ENCODE measurements at places on chromosomes 4 and X. TPM values are rescaled to one million over a fixed set of nuclear protein-coding genes. Genes with fewer than 3 reads are reported as not detected.

The SSX4B gene
- total RNA-seq: not detected

The NHSL2 gene
- 19.2 TPM for total RNA-seq

The MAGEA9B gene
- total RNA-seq: not detected

The ARMCX4 gene
- total RNA-seq: 4.2 TPM

DNA sequence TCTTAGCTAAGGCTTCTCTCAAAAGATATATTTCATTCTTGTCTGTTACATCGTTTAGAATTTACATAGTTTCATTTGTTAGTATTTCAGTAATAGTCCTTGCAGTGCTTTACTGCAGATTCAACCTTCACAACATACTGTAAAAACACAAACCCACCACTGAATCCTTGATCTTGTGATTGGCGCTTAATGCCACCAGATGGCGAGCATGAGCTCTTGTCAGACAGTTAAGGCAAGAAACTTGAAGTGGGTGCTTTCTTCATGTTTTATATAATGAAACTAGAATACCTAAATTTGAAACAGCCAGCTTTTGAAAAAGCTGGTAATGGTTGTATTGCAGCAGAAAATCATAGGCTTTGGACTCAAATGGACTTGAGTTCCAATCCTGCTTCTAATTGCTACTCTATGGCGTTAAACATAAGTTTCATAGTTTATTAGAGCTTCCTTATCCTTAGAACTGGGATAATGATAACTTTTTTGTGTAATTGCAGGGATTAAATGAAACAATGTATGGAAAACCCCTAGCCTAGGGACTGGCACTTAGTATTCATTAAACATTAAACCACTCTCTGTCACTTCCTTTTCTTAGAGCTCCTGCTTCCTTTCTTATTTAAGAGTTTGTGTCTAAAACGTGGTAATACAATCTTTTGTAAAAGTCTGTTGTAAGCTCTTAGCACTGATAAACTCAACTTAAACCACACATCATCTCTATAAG lies 95.1 kb downstream of the USP9X start:
- DNase-seq: peak; percentile 74

DNA sequence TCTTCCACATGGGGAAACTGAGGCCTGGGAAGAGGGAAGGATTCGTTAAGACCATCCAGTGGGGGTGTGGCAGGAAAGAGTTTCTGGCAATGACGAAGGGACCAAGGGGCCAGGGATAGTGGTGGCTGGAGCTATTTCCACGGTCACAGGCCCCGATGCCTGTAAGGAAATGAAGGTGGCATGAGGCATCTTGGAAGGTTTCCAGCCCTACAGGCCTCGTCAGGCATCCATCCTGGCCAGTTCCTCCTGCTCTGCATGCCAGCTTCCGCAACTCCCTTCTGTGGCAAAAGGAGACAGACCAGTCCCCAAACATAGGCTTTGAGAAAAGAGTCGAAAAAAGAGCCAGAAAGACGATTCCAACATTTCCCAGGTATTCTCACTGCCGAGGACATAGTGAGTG lies 9.2 kb upstream of the C4orf50 start:
- DNase-seq: no peak

DNA sequence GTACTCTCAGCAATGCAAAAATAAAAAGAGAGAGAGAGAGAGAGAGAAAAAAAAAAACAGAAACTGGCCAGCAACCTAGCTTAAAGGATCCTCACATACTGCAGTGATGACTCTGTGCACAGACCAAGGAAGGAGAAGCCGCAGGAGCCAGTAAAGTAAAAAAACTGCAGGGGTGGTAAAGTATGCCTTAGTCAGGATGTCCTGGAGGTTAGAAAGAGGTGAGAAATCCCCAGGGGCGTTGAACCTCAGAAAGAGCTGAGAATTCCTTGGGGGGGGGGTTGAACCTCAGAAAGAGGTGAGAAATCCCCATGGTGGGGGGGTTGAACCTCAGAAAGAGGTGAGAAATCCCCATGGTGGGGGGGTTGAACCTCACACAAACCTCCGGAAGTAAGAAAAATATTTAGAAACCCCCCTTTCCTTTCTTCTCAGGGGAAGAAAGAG lies 48.0 kb downstream of the MAGEA9 start:
- DNase-seq: no peak

- DNase-seq: no peak
Observed at GRCh38 chr4:117957571-117957970, 76.7 kb upstream of the NDST3 start.

DNA sequence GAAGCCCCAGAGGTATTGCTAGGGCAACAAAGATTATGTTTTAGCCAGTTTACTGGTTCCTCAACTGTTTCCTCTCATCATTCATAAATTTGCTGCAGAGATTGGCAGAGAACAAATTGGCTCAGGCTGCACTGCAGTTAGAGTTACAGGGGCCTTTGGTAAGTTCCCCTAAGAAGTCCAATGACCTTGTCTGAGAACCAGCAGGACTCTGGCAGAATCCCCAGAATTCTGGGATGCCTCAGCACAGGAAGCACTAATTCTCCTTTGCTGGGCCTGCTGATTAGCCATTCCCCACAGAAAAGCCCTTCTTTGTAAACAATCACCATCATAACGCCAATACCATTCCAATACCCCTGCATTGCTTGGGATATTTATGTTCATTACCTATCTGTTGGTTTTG lies 151.3 kb downstream of the USP46 start:
- DNase-seq: no peak

GRCh38 chr4:33890841-33891240 lies 2353.5 kb downstream of the ARAP2 start:
- DNase-seq: no peak

DNA sequence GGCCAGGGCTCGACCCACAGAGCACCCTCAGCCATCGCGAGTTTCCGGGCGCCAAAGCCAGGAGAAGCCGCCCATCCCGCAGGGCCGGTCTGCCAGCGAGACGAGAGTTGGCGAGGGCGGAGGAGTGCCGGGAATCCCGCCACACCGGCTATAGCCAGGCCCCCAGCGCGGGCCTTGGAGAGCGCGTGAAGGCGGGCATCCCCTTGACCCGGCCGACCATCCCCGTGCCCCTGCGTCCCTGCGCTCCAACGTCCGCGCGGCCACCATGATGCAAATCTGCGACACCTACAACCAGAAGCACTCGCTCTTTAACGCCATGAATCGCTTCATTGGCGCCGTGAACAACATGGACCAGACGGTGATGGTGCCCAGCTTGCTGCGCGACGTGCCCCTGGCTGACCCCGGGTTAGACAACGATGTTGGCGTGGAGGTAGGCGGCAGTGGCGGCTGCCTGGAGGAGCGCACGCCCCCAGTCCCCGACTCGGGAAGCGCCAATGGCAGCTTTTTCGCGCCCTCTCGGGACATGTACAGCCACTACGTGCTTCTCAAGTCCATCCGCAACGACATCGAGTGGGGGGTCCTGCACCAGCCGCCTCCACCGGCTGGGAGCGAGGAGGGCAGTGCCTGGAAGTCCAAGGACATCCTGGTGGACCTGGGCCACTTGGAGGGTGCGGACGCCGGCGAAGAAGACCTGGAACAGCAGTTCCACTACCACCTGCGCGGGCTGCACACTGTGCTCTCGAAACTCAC lies 3.6 kb downstream of the MID1IP1 start:
- peak; percentile 26 for DNase-seq

- DNase-seq: peak; percentile 4
Observed at GRCh38 chrX:70289168-70289792, 447 bp downstream of the PDZD11 start.

GRCh38 chr4:45036677-45037076 lies 310.3 kb upstream of the GNPDA2 start:
- DNase-seq: peak; percentile 9

Data from lung microvascular endothelial cell (primary cell).